Activated T-cell treated with anti-CD3 and anti-CD28 coated beads, Interleukin-2, amount 50 U/mL, for 24 hours (primary cell): ENCODE measurements at places on chromosomes 4 and X.

GRCh38 chrX:82816562-82816961 is 691.5 kb upstream of the POU3F4 start:
- no peak overlapping the region for H3K4me3 ChIP-seq
- H3K27me3 ChIP-seq: peaks cover 4% of the 10 kb centered on the region
- H3K36me3 ChIP-seq: no peaks in the 10 kb centered on the region
- no peak for DNase-seq
- H3K27ac ChIP-seq: no peak overlapping the region
- H3K4me1 ChIP-seq: no peaks in the 10 kb centered on the region

DNA sequence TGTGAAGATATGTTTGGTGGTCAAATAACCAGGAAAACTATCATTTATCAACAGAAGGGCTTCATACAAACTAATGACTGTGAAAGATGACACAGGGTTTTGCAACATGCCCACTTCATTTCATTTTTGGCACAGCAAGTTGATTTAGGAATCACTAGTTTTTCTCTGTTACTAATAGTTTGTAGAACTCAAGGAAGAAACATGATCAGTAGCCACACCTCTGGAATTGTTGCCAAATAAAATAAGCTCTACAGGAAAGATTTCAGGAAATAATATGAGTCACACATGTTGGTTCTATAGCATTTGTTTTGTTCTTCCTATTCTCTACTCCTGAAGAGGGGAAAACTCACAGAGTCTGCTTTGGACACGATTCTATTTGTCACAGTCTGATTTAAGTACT is 255.4 kb downstream of the TLL1 start:
- H3K27me3 ChIP-seq: no peaks in the 10 kb centered on the region
- no peak for DNase-seq
- no peak overlapping the region for H3K27ac ChIP-seq
- H3K4me1 ChIP-seq: no peaks in the 10 kb centered on the region

DNA sequence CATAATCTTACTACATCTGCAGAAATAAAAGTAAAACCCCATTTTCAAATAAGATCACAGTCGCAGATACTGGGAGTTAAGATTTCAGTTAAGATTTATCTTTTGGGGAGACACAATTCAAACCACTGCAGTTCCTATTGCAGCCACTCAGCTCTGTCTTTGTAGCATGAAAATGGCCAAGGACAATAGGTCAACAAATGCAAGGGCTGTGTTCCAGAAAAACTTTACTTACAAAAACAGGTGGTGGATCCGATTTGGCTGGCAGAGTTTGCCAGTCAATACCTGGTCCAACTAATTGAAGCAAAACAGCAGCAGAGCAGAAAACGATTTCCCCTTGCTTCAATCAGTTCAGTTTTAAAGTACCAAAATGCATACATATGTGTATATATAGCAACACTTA is 77.4 kb downstream of the TENM3 start:
- no peaks in the 10 kb centered on the region for H3K4me1 ChIP-seq
- H3K4me3 ChIP-seq: no peak overlapping the region
- H3K27me3 ChIP-seq: no peaks in the 10 kb centered on the region
- no peak for DNase-seq
- H3K27ac ChIP-seq: no peak overlapping the region

DNA sequence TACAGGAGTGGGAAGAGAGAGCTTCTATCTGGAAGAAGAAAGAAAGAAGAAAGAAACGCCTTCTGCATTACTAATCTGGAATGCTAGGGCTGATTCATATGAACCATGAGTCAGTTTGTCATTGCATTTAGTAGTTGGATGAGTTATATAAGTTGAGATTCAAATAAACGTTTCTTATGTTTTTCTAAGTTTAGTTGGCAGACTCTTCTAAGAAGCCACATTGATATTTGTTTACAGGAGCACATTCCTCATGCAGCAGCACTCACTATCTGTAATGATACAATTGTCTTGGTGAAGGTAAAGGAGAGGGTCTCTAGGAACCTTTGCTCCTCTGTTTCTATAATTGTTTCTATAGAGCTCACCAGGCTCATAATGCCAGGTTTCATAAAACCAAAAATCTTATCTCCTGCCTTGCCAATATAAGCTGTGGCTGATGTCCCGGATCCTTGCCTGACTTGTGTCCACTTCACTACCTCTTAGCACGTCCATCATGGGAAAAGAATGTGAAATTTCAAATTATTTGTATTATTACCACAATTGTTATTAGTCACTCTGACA is 39.5 kb downstream of the HOPX start:
- peaks cover 10% of the 10 kb centered on the region for H3K36me3 ChIP-seq
- no peak for DNase-seq
- no peaks in the 10 kb centered on the region for H3K27me3 ChIP-seq

DNA sequence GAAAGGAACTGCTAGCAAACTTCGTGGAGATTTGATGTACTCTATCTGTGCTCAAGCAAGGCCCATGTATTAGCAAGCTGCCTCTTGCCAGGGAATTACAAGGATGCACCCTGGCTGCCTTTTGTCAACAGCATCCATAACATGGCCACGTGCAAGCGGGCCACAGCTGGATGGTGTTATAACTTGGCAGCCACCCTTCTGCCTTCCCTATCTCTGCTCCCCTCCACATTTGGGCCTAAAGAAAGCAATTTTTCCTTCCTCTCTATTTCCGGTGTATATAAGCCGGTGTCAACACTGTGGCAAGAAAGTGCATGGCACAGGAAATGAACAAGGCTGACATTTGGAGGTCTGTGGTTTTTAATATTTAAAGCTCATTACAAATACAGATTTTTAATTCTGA is 94.8 kb downstream of the CLNK start:
- no peaks in the 10 kb centered on the region for H3K27me3 ChIP-seq
- DNase-seq: no peak
- H3K4me1 ChIP-seq: peaks cover 30% of the 10 kb centered on the region
- H3K36me3 ChIP-seq: no peaks in the 10 kb centered on the region
